Caco-2 (cell line): ENCODE measurements at places on chromosomes 7 and 10. TPM values are rescaled to one million over a fixed set of nuclear protein-coding genes. Genes with fewer than 3 reads are reported as not detected.
A peak's percentile ranks its signal among the peaks of the same experiment; 100 is the strongest.

- no peak for DNase-seq
- H3K4me3 ChIP-seq: no peak overlapping the region
- no peaks in the 10 kb centered on the region for H3K36me3 ChIP-seq
- no peak overlapping the region for H3K27ac ChIP-seq
- H3K4me1 ChIP-seq: peaks cover 25% of the 10 kb centered on the region; the same call in 1 of the 2 replicates
Measured at GRCh38 chr10:112838784-112839481, 111.1 kb upstream of the TCF7L2 start.

- H3K27me3 ChIP-seq: no peaks in the 10 kb centered on the region
- H3K27ac ChIP-seq: peak overlapping the region; percentile 46
Measured at GRCh38 chr7:148261996-148262688, 328.4 kb upstream of the C7orf33 start.

GRCh38 chr10:130190055-130190736, 54.0 kb downstream of the GLRX3 start:
- no peaks in the 10 kb centered on the region for H3K27me3 ChIP-seq
- peak overlapping the region; percentile 86 for H3K4me3 ChIP-seq
- DNase-seq: peak; percentile 84
- H3K27ac ChIP-seq: no peak overlapping the region
- H3K4me1 ChIP-seq: no peaks in the 10 kb centered on the region

The EVX1 gene
- total RNA-seq: not detected in 2 replicates

The METTL2B gene
- total RNA-seq: 37.2 and 39.0 TPM in 2 replicates

The LIPJ gene
- total RNA-seq: not detected in 2 replicates

The SVIL gene
- 54.4 and 70.1 TPM in 2 replicates for total RNA-seq

The HOXA2 gene
- 1.5 and 1.8 TPM in 2 replicates for total RNA-seq

The FAM171A1 gene
- 26.3 and 27.9 TPM in 2 replicates for total RNA-seq

The KIAA1217 gene
- 166 and 171 TPM in 2 replicates for total RNA-seq

The VSIR gene
- 41.9 and 44.0 TPM in 2 replicates for total RNA-seq
